ENCODE measurements at places on chromosomes 11 and 22. TPM values are rescaled to one million over a fixed set of nuclear protein-coding genes. Genes with fewer than 3 reads are reported as not detected.

The BIK gene
- total RNA-seq: 1.9 TPM

The KCNJ4 gene
- total RNA-seq: 2.2 TPM

The DDI1 gene
- total RNA-seq: not detected

The KRTAP5-7 gene
- total RNA-seq: 0.41 TPM

The PGA3 gene
- not detected for total RNA-seq

The EMID1 gene
- 18.9 TPM for total RNA-seq

The FCHSD2 gene
- 35.4 TPM for total RNA-seq

- peaks cover 35% of the 10 kb centered on the region for H3K4me1 ChIP-seq
- H3K27me3 ChIP-seq: no peaks in the 10 kb centered on the region
- no peak for DNase-seq
- H3K4me3 ChIP-seq: no peak overlapping the region
- H3K36me3 ChIP-seq: peaks cover 25% of the 10 kb centered on the region
Measured at GRCh38 chr11:43736502-43737200, 56.1 kb downstream of the HSD17B12 start.

DNA sequence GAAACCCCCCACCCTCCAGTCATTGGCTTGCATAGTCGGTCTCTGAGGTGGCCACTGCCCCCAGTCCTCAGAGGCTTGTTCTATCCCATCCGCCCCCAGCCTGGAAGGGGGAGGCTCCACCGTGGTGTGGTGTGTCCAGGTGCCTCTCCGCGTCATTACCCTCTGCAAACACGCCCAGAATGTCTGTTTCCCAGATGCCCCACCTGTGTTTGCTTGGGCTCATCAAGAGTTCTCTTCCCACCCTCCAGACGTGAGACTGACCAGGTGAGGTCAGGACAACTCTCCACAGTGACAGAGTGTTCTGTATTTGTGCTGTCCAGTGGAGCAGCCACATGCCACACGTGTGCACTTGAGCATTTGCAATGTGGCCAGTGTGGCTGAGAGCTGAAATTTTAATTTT is 24.9 kb downstream of the LRRC10B start:
- peaks cover 9% of the 10 kb centered on the region for H3K27me3 ChIP-seq
- H3K36me3 ChIP-seq: no peaks in the 10 kb centered on the region
- no peak overlapping the region for H3K27ac ChIP-seq
- H3K4me3 ChIP-seq: no peak overlapping the region
- H3K4me1 ChIP-seq: peaks cover 14% of the 10 kb centered on the region

- H3K27me3 ChIP-seq: peaks cover 21% of the 10 kb centered on the region
- no peak for DNase-seq
- H3K4me1 ChIP-seq: peaks cover 10% of the 10 kb centered on the region
- no peak overlapping the region for H3K4me3 ChIP-seq
- no peak overlapping the region for H3K27ac ChIP-seq
Measured at GRCh38 chr22:37163096-37163489, 13.4 kb upstream of the IL2RB start.

GRCh38 chr11:17518366-17518765 is 25.9 kb downstream of the USH1C start:
- H3K36me3 ChIP-seq: peaks cover 4% of the 10 kb centered on the region
- peaks cover 3% of the 10 kb centered on the region for H3K4me1 ChIP-seq
- no peak overlapping the region for H3K27ac ChIP-seq
- H3K27me3 ChIP-seq: peaks cover 13% of the 10 kb centered on the region
- no peak for DNase-seq

GRCh38 chr22:45831394-45831793 is 145.6 kb downstream of the WNT7B start:
- H3K27ac ChIP-seq: no peak overlapping the region
- H3K4me3 ChIP-seq: no peak overlapping the region
- peaks cover 20% of the 10 kb centered on the region for H3K36me3 ChIP-seq
- DNase-seq: no peak

DNA sequence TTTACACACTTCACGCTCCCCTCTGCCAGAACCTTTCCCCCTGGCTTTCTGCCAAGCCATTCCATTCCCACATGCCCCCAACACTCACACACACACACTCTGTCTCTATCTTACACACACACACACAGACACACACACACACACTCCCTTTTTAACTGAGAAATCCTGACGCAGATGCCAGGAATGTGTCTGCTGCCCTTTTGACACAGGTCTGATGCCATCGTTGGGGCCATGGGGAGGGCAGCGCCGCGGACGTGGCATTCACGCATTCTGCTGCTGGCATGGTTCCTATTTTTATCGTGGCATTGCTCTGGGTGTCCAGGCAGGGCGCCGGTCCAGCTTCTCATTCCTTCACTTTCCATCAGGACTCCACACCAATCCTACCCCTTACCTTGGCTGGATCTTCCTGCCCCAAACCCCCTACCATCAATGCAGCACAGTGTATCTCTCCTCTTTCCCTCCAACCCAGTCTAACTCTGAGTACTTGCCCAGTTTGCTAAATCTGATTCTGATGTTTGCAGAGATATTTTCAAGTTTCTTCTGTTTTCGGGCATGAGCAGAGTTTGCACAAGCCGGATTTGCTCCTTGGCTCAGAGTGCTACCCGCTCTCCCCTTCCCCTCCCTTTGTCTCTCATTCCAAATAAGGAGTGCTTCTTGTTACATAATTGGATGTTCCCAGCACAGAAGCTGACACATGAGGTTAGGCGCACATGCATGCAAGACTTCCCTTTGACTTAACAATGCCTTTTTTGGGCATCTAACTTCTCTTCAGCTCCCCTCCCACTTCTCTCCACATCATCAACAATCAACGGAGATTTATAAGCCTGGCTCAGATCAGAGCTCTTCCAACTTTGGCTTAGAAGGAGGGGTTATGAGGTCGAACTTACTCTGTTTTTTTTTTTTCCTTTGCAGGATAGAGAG is 18.8 kb downstream of the SNX19 start:
- no peak overlapping the region for H3K4me3 ChIP-seq
- H3K36me3 ChIP-seq: peaks cover 32% of the 10 kb centered on the region
- no peaks in the 10 kb centered on the region for H3K4me1 ChIP-seq
- no peaks in the 10 kb centered on the region for H3K27me3 ChIP-seq
- H3K27ac ChIP-seq: no peak overlapping the region
- no peak for DNase-seq

DNA sequence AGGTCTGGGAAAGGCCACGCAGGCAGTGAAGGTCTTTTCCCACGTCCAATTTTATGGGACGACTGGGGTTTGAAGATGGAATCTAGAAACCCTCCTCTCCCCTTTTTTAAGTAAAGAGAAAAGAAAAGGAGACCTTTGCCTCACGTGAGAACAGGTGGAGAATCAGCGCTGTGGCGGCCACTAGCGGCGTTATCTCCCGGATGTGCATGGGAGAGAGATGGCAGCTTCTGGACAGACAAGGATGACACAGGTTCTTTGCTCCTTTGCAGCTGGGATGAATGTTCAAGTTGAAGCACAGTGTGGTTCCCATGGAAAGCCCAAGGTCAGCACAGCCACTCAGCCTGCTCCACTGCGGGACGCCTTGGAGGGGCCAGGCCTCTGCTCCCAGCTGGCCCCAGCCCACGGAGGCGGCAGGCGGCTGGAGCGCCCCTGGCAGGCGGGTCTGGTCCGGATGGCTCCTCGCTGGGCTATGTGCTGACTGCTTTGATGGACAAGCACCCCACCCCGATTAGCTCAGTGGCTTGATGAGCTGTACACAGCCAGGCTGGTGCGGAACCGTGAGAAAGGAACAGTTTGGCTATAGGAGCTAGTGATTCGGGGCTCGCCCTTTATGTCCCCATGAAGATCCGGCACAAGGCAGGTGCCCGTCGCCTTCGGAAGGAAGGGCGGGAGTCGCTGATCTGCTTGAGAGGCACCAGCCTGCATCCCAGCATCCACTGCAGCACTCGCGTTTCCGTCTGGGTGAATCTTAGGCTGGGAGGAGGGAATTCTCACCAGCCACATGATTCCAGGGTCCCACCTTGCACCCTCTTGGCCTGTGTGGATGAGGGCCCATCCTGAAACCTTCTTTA is 14.5 kb upstream of the BID start:
- peaks cover 4% of the 10 kb centered on the region for H3K27me3 ChIP-seq
- H3K4me1 ChIP-seq: peaks cover 10% of the 10 kb centered on the region
- no peaks in the 10 kb centered on the region for H3K36me3 ChIP-seq
- H3K4me3 ChIP-seq: no peak overlapping the region
- H3K27ac ChIP-seq: no peak overlapping the region

- H3K4me3 ChIP-seq: no peak overlapping the region
- peaks cover 77% of the 10 kb centered on the region for H3K27me3 ChIP-seq
- DNase-seq: no peak
- no peak overlapping the region for H3K27ac ChIP-seq
Measured at GRCh38 chr11:128527046-128527445, 60.3 kb downstream of the ETS1 start.
